ENCODE measurements at places on chromosomes 4 and X.

- DNase-seq, result no peak
Observed at GRCh38 chr4:38539501-38539900, 124.5 kb upstream of the KLF3 start.

DNA sequence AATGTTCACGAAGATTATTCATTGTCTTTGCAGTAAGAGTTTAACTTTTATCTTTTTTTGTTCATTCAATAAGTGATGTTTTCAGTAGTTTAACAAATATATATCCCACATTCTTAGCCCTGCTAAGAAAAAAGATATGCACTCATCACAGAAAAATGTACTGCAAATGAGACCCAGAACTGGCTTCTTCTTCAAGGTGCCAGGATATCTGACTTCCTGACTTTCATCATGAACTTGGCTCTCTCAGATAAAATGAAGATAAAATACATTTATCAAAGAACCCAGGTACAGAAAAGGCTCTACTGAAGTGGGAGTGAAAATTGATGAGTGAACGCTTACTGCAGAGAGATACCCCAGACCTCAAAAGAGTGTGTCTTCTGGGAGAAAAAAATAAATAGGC is 177.8 kb upstream of the DKK2 start:
- no peak for DNase-seq

GRCh38 chrX:129717892-129718291 is 20.9 kb upstream of the XPNPEP2 start:
- peak; percentile 35 for DNase-seq

GRCh38 chr4:145234091-145234706 is 53.8 kb upstream of the OTUD4 start:
- DNase-seq, result no peak

DNA sequence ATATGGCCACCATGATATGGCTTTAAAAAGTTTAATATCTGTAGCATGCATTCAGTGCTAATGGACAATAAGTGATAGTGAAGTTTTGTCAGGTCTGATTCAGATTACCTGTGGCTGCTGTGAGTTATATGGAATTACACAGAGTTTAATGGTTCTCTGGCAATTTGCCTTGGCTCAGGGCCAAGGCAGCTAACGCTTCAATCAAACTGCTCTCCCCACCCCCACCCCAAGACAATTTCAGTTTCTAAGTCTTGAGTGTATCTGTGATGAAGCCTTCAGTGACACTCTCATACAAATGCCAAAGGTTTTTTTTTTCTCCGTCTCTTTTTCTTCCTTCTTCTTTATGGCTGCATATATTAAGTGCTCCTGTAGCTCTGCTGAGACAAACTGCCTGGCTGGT is 106.6 kb downstream of the SHROOM4 start:
- DNase-seq, result no peak

DNA sequence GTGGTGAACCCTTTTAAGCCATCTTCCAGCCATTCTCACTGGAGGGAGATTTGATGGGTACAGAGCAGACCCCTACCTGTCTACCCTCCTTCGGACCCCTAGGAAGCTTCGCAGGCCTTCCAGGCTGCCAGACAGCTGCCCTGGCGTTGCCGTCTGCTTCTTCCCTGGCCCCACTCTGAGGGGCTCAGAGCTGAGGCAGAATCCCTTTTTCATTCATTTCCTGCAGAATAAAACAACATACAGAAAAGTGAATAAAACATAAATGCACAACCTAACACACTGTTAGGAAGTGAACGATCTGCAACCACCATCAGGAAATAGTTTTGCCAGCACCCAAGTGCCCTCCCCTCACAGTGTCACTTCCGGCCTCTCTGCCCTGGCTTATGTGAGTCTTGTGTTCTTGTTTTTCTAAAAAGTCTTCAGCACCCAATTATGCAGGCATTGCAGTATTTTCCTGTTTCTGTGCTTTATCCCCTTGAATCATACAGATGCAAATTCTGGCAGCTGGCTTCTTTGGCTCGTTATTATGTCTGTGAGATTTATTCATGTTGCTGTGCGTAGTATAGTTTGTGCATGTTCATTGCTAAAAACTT is 5.6 kb upstream of the ADD1 start:
- no peak for DNase-seq

GRCh38 chr4:72302981-72303704 is 265.9 kb downstream of the ADAMTS3 start:
- DNase-seq, result no peak

DNA sequence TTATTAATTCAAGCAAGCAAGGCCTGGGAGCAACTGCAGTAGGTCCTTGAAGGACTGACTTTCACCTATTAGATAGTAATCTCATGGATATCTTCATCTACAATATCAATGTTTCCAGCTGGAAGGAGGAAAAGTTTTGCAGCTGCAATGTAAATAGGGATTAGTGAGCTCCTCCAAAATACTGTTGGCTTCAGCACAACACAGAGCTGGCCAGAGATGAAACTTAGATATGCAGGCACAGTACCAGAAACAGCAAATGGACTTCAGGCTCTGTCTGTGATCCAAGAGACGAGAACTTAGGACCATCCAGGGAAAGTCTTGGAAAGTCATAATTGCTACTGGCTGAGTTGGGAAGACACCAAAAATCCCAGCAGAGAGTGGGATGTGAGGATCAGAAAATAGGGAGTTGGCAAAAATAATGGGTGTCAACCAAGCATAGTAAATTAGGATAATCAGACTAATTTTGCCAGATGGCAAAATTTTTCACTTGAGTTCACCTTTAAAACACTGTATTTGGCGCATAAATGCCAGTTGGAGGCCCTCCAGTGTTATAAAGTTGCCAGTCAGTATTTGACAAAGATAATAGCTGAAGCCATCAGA is 57.5 kb downstream of the PARM1 start:
- no peak for DNase-seq

DNA sequence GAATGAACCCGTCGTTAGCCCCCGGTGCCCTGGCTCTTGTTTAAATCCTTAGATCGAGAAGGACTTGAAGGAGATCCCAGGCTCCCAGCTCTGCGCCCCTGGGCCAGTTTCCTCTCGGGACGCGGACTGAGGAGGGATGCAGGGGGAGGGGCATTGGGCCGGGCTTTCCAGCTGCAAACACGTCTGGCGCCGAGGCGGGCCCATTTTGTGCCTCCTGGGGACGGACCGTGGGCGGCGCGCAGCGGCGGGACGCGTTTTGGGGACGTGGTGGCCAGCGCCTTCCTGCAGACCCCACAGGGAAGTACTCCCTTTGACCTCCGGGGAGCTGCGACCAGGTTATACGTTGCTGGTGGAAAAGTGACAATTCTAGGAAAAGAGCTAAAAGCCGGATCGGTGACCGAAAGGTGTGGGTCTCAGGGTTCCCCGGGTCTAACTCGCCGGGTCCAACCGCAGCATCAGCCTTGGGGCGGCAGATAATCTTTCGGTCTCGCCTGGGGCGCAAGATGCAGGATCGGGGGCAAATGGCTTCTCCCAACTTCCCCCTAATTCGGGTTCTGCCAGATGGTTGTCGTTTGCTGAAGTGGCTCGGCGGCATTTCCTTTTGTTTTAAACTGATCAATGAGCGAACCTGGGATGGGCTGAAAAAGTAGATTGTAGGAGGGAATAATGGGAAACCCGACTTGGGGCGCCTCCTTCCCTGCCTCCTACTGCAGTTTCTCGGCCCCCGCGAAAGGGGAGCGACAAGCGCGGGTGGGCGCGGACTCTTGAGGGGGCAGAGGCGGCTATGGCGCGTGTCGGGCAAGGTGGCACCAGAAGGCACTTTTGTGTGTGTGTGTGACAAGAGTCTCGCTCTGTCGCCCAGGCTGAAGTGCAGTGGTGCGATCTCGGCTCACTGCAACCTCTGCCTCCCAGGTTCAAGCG is 2.9 kb downstream of the PDGFRA start:
- DNase-seq, result no peak
